Activated CD8-positive, alpha-beta memory T cell treated with anti-CD3 and anti-CD28 coated beads, Interleukin-2, amount 10 ng/mL, durations not matched to agents 7 days and 5 days (primary cell): ENCODE measurements at places on chromosomes 2 and 18. TPM values are rescaled to one million over a fixed set of nuclear protein-coding genes. Genes with fewer than 3 reads are reported as not detected.

DNA sequence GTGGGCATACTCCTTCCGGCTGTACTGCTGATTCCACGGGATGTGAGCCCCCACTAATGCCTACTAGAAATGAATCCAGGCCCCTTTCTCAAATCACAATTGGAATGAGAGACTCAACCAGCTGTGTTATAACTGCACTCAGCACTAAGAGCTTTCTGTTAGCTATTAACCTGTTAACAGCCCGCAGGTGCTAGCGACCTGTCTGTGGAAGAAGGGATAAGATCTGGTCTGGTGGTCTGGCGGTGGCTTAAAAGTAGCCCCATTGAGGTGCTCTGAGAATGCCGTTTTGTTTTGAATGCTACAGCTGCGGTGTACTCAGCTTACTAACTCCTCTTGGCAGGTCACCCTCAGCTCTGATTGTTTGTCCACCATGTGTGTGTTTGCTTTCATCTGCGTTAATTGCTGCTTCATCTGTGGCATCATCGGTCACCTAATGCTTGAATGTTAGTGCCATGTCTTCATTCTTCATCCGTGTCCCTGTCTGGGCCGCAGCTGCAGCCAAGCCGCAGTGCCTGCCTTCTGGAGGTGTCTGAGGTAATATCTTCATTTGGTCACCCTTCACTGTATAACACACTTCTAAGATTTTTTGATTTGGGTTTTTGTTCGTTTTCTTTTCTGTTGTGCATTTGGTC lies 16.3 kb downstream of the RAB12 start:
- H3K36me3 ChIP-seq = peaks cover 39% of the 10 kb centered on the region
- H3K27me3 ChIP-seq = no peaks in the 10 kb centered on the region
- H3K27ac ChIP-seq = no peak overlapping the region

GRCh38 chr18:5890331-5891183 lies 4.8 kb downstream of the TMEM200C start:
- H3K36me3 ChIP-seq = peaks cover 2% of the 10 kb centered on the region
- no peak overlapping the region for H3K27ac ChIP-seq

DNA sequence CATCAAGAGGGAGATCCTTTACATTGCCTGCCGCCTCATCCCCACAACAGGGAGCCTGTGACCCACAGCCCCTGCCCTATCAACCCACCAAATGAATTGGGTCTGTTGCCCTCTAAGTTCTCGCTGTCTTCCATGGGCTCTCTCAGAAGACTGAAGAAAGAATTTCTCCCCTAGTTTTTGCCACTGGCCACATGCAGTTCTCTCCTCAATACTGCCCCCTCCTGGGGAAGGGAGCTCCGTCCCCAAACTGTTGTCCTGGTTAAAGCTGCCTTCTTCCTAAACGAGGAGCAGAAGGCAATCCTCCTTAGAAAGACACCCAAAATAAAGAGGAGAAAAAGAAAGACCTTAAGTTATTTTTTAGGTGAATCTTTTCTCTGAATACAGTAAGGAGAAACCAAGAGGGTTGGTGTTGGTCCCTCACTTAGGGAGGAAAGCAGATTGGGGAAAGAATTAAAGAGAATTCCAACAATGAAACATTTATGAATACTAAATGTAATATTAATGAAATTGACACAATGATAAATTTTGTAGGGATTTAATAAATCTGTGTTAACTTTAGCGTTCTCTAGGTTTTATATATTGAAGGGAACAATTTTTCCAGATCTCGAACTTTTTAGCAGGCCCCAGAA lies 31.1 kb upstream of the SATB2 start:
- H3K27me3 ChIP-seq = peaks cover 4% of the 10 kb centered on the region
- no peak overlapping the region for H3K27ac ChIP-seq
- no peaks in the 10 kb centered on the region for H3K36me3 ChIP-seq
- peak; percentile 49 for DNase-seq

DNA sequence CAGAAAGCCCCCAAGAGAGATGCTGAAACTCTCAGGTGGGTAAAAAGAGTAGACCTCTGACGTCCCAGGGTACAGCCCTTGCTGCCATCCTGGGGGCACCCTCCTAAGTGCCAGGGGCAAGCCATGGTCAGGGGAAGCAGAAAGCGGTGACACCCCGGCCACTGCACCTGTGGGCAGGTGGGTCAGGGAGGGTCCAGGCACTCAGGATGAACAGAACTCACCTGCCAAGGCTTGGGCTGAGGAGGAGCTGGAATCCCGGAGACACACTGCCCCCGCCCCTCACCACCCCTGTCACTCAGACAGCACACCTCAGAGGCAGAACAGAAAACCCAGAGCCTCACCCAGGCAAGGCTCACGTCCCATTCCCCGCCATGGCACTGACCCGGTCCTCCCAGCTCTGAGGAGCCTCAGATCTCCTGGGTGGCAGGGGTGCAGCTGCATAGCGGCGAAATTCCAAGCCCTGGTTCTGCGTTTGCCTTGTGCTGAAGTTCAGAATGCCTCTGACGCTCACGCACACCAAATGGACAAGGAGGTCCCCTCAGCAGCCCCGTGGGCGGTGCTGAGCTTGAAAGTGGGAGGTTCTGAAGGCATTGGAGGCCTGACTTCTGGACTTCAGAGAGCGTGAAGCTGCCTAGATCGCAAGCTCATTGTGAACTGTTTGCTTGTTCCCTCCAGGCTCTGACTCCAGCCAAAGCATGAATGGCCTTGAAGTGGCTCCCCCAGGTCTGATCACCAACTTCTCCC lies 4.3 kb downstream of the GPR17 start:
- H3K4me3 ChIP-seq = no peak overlapping the region
- no peak for DNase-seq
- no peaks in the 10 kb centered on the region for H3K27me3 ChIP-seq
- H3K4me1 ChIP-seq = peaks cover 7% of the 10 kb centered on the region

- DNase-seq = peak; percentile 15
- H3K36me3 ChIP-seq = no peaks in the 10 kb centered on the region
- no peak overlapping the region for H3K27ac ChIP-seq
- H3K4me3 ChIP-seq = no peak overlapping the region
These were observed 59.4 kb downstream of the KCNG2 start for GRCh38 chr18:79857082-79857671.

DNA sequence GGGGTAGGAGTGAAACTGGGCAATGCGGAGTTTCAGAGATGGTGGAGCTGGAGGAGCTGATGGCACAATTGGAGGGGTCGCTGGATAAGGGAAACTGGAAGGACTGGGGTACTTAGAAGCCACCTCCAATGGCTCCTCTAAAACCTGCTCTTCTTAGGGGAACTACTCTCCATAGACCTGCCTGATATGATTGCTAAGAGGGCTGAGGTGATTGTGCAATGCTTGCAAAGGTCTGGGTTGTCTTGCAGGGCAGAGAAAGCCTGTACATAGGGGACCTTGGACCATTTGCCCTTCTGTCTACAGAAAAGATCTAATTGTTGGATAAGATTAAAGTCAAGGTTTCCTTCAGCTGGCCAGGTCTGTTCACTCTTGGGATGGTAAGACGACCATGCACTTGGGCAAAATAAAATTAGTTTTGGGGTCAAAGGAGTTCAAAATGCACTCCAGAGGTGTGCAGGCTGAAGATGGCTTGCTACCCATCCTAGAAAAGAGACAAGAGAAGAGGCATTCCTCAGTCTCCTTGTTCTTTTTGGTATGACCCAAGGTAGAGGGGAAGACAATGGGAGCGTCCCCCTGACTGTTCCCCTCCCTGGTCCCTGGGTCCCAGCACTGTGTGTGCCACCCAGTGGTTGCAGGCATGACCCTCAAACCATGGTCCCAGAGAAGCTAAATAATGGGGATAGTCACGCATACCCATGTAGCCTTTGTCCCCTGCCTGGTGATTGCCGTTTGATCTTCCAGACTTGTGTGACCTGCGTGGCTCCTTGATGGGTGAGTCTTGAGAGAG lies 41.1 kb downstream of the STK17B start:
- no peak overlapping the region for H3K4me3 ChIP-seq
- H3K36me3 ChIP-seq = peaks cover 55% of the 10 kb centered on the region
- no peak for DNase-seq
- peaks cover 25% of the 10 kb centered on the region for H3K4me1 ChIP-seq
- H3K27ac ChIP-seq = no peak overlapping the region

DNA sequence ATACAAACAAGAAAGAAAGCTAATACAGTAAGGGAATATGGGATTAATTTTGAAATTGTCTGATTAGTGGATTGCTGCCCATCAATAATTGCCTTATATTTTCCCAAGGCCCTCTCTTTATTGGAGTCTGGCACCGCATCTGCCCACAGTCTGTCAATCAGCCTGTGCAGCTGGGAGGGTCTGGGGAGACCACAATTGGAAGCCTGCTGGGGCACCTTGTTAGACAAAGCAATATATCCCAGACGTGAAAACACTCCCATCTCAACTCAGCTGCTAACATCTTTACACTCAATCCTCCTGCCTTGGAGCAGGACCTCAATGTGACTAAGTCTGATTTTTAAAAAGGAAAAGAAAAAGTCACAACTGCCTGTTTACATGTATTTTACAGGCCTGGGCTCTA lies 258.6 kb downstream of the SRBD1 start:
- DNase-seq = no peak
- H3K4me1 ChIP-seq = no peaks in the 10 kb centered on the region
- H3K27ac ChIP-seq = no peak overlapping the region
- H3K36me3 ChIP-seq = no peaks in the 10 kb centered on the region
- peaks cover 4% of the 10 kb centered on the region for H3K27me3 ChIP-seq
- no peak overlapping the region for H3K4me3 ChIP-seq

OSBPL6 gene
- 2.9 TPM for total RNA-seq

KCNE4 gene
- not detected for total RNA-seq

LCT gene
- total RNA-seq = 0.56 TPM

MAP3K19 gene
- total RNA-seq = not detected

POTEI gene
- not detected for total RNA-seq
